ENCODE measurements at places on chromosomes 1 and 21.

DNA sequence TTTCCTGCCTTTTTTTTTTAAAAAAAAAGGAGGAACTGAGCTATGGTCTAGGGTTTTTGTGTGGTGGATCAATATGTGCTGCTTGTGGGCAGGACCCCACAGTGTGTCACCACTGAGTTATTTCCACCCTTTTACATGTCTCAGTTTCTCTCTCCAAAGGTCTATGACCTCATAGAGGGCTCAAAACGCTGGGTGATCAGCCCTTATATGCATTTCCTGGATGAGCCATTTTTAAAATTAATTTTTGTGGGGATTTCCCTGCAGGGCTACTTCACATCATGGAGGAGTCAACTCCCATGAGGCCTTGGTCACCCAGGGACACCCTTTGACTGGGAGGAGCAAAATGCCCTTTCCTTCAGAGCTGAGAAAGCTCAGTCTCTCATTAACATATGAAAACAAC lies 20.7 kb upstream of the HAO2 start:
- no peak for DNase-seq

- no peak for DNase-seq
These were observed 1.5 kb downstream of the TMEM63A start for GRCh38 chr1:225880636-225881035.

DNA sequence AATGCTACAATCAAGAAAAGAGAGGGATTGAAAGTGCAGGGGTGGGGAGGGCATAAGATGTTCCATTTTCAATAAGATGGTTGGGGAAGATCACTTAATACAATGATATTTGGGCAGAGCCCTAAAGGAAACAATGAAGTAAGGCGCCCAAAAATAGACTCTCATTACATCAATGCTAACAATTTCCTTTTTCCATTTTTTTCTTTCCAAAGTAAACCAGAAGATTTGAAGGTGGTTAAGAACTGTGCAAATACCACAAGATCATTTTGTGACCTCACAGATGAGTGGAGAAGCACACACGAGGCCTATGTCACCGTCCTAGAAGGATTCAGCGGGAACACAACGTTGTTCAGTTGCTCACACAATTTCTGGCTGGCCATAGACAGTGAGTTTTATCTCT lies 16.8 kb downstream of the IFNAR2 start:
- DNase-seq, result no peak

- DNase-seq, result no peak
These were observed 8.5 kb downstream of the IRF2BP2 start for GRCh38 chr1:234601301-234602017.

GRCh38 chr1:85417017-85417416 lies 47.9 kb downstream of the DDAH1 start:
- DNase-seq, result no peak

DNA sequence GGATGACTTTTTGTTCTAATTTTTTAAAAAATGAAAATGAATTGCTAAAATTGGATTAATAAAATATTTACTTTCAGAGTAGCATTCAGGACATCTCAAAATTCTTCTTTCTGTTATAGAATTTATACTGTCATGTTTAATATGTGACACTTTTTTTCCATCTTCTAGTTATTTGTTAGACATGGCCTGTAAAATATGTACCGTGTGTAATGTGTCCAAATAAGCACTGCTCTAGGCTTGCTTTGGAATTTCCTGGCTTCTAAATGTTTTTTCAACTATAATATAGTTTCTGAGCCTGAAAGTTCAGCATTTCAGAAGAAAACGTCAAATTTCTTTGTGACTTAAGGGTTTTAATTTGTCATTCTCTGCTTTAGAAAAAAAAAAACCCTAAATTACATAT lies 243.6 kb downstream of the DNM3 start:
- no peak for DNase-seq

GRCh38 chr1:236288620-236288976 lies 6.8 kb upstream of the ERO1B start:
- no peak for DNase-seq

DNA sequence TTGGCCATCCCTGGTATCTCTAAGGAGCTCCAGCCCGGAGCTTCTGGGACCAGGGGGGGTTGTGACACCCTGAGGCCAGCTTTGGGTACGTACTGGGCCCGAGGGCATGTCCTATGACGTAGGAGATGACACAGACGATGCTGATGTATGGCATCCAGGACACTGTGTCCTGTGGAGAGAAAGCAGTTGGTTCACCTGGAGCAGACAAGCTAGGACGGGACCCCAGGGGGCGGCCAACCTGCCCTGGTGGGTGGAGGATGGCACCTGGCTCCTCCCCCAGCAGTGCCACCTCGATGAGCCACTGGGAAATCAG lies 12.1 kb upstream of the SLC2A7 start:
- DNase-seq, result no peak

- no peak for DNase-seq
These were observed 54.4 kb downstream of the NAV1 start for GRCh38 chr1:201593200-201593921.

- peak; percentile 30 for DNase-seq
These were observed 2.0 kb downstream of the ZDHHC18 start for GRCh38 chr1:26828411-26828991.

- no peak for DNase-seq
These were observed 116.5 kb upstream of the LRRC7 start for GRCh38 chr1:69451196-69451595.

GRCh38 chr1:21321963-21322680 lies 31.9 kb upstream of the ECE1 start:
- no peak for DNase-seq

Data from activated T-cell treated with anti-CD3 and anti-CD28 coated beads, Interleukin-2, amount 50 U/mL, for 4 hours (primary cell).